Stimulated activated CD4-positive, alpha-beta T cell treated with anti-CD3 and anti-CD28 coated beads, TNF-alpha, amount 100 ng/mL, for 1 hour (primary cell): ENCODE measurements at places on chromosomes 12 and 14.

GRCh38 chr12:53060721-53061276, 10.9 kb downstream of the TNS2 start:
- DNase-seq: no peak

DNA sequence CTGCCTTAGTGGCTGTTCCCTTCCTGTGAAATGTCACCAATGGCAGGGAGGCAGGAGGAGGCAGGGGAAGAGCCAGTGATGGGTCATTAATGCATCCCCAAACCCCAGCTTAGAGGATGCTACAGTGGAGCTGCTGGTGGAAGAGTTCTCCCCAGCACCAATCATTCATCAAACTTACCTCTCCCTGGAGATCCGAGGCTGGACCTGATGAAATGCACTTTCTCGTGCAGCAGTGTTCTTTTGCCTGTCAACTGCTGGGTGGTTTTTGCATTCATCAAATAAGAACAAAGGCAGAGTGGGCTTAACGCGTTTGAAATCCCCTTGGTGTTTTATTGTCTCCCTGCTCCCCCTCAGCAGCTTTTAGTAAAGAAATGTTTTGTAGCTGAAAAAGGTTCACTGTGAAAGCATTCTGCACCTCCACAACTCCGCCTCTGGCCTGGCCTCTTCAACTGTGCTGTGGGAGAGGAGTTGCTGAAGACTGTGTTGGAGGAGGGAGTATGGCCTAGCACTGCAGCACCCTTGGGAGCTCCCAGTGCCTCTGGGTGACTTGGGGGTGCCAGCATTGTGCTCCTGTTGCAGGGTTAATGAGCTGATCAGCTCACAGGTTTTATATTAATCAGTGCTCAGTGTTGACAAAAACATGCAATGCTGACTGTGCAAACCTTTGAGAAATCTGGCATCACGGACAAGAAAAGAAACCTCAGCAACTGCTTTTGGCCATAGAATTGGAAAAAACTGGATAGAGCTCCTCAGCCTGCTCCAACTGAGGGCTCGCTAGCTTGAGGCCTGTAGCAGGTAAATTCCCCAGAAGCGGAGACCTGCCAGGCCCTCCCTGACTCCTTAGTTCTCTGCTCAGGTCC, 14.4 kb downstream of the TSPAN9 start:
- DNase-seq: no peak

DNA sequence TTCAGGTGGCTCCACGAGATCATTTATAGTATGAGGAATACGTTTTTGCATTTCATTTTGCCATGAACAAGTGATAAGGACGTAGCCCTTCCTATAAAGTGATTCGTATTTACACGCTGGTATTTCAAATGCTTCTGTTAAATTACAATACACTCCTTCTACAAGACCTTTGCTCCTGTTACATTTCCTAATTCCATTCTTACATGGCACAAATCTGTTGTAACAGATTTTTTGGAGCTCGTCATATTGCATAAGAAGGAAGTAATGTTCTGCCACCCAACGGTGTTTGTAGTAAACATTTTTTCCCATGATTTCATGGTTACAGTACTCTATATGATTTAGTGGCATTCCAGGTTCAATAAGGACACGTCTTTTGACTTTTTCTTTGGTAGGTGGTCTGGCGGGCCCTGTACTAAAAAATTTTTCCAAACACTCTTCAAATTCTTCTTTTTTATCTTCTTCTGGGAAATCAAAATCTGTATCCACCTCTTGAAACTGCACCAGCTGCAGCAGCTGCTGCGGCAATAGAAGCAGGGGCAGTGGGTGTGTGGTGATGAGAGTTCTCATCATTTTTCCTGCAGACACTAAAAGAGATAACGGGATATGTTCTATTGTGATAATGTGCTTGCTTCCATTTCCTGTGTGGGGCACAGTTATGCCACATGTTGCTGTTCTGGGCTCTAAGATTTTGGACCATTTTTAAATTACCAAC, 4.2 kb downstream of the RNASE9 start:
- DNase-seq: no peak

- no peak for DNase-seq
Measured at GRCh38 chr12:124709722-124710687, 142.6 kb upstream of the NCOR2 start.

- DNase-seq: no peak
Measured at GRCh38 chr12:64042911-64043310, 179.2 kb downstream of the KICS2 start.

DNA sequence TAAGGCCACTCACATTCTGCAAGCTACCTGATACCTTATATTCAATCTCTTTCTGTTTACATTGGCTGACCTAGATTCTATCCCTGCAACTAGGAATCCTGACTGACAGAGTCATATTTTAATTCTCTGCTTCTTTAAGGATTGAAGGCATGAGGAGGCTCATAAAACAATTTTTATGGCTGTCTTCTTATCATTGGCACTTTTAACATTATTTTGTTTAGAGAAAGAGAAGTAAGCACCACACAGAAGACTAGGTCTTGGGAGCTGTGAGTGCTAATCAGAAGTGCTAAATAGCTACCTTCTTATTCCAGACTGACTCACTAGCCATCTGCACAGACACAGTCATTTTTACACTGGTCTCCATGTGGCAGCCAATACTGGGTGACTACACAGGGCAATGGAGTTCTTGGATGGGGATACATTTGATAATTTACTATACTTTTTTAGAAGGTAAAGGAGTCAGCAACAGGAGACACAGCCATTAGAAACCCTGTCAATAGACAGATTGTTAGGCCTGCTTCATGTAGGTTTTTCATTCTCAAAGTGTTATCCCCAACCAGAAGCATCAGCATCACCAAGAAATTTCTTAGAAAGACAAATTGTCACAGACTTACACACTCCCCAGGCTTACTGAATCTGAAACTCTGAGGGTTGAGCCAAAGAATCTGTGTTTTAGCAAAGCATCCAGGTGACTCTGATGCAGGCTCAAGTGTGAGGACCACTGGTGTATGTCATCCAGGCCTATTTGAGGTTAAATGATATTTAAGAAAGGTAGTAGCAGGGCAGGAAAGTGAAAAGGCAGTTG, 214.1 kb downstream of the DUSP6 start:
- DNase-seq: no peak

GRCh38 chr12:14322403-14322802, 43.1 kb upstream of the ATF7IP start:
- DNase-seq: no peak

DNA sequence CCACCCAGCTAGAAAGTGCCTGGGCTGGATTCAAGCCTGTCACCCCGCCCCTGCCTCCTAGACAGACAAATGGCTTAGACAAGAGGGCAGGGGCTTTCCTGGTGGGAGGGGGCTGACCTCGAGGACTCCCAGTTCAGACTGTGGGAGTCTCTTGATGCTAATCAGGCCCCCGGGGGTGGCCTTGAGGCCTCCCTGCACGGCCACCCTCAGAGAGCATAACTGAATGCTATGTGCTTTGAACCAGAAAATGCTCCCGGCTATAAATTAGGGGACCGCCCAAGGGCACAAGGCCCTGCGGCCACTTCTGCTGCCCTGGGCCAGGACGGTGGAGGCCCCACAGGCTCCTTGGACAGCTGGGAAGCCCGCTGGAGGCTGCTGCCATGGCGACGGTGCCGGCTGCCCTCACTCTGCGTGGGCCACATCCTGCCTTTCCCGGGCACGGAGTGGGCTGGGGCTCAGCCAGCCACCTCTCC, 111.0 kb upstream of the NCOR2 start:
- DNase-seq: no peak

DNA sequence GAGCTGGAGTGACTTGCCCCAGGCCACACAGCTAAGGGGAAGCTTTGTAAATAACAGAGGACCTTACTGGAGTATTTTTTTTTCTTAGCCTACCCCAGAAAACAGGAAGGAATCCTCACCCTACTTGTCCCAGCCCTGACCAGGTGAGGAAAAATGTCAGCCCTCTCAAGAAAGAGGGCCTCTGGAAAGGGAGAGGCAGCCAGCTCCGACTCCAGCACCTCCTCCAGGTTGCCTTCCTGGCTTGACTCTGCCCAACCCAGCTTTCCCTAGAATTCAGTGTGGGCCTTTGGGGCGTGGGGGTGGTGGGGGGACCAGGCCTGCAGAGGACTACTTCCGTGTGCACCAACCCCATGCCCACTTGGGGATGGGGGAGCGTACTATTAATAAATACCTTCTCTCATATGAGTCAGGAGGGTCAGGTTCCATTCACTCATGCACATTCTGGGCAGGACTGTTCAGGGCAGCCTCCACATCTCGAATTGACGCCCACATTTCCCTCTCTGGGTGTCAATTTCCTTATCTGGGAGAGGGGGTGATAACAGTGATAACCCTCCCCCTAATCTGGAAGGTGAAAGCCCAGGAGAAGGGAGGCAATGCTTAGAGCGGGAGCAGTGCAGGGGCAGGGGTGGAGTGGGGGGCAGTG, 5.2 kb downstream of the RHOF start:
- DNase-seq: no peak

DNA sequence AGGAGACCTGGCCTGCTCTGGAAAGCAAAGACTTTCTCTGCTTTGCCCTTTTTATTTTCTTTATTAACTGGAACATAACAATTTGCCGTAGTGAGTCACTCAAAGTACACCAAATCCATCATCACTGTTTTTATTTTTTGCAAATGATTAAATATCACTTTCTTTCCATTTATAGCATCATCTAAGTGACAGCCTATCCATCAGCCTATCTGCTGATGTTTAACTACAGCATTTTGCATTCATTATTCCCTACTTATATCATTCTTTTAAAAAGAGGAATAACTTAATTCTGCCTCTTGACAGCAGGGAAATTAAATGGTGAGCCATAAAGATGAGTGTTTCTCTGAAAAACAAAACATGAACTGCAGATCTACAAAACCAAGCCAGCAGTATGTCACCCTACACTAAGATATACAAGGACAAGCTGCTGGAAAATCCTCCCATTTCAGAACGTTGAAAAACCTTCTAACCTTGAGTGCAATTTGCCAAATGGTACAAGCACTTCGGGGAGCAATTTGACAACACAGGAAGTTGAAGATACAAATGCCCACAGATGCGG, 821.3 kb upstream of the TMEM132C start:
- no peak for DNase-seq

DNA sequence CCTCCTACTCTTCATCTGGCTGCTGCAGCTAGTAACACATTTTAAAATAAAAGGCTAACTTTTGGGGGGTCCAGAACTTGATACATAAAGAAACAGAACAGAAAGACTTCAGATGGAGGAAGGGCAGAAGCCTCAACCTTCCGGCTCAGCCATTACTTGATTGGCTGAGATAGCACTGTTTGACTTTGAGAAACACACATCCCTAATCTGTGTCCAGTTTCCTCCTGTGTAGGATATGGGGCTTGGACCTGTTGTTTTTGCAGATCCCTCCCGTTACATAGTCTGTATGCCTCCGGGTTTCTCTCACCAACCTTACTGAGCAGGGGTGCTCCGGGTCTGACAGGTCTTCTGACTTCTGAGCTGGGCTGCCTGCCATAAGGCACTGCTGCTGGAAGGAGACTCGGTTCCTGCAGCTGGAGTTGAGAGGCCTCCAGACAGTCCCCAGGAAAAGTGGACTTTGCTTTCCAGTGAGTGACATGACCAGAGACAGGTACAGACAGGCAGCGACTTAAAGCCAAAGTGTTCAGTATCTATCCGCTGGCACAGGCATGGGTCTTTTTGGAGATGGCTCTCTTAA, 8.3 kb upstream of the ZNF641 start:
- DNase-seq: no peak

DNA sequence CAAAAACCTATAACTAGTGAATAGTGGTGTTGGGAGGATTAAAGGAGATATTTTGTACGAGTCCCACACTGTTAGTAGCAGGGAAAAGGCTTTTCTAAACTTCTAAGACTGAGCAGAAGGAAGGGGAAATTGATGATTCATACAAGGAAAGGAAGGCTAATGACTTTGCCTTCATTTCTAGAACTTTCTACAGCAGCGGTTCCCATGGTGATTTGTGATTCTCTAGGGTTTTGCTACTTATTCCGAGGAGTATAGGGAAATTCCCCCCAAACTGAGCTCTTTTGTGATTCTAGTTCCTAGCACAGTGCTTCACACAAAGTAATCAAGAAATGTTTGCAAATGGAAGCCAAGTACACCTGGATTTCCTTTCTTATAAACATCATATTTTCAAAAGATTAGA, 23.8 kb upstream of the PWP1 start:
- no peak for DNase-seq

- DNase-seq: no peak
Measured at GRCh38 chr12:67519484-67520433, 128.8 kb upstream of the DYRK2 start.

DNA sequence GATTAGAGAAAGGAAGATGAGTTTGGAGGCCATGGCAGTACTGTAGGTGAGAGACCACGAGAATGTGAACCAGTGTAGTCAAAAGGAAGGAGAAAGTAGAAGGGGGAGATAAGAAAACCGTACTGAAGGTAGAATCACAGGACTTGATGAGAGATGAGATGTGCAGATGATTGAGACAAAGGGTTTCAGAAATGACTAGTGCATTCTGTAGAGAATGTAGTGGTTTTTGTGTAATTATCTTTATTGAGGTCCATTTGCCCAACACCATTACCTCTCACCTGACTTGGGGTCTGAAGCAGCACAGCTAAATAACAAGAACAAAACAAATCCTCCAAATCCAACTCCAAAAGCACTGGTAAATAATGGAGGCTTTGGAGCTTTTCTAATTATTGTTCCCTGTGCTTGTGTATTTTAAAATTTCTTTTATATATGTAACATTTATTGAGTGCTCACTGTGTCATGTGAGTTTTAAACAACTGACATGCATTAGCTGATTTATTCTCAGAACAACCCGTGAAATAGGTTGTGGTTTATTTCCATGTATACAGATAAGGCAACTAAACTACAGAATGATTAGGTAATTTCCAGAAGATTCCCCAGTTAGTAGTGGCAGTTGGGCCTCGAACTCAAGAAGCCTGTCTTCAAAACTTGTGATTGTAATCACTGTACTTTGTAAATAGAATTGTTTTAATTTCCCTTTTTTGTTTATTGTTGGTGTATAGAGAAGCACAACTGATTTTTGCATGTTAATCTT, 390.0 kb downstream of the AEBP2 start:
- DNase-seq: no peak

DNA sequence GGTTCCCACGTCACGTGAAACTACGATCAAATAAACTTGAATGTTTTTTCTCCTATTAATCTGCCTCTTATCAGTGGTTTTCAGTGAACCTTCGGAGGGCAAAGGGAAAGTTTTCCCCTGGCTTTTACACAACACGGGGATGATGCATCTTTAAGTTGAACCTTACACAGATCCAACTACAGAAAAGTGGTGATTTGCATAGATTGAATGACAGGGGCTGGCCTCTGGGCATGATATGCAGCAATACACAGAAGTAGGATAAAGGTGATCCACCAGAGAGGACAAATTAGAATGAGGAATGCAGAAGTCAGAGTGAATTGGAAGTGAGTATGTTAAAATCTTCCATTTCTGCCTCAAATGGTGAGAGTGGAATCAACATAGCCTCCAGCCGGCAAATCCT, 11.6 kb downstream of the GSG1 start:
- no peak for DNase-seq
